Right forelimb (tissue), 1 donor: ENCODE measurements at places on chromosomes 3 and 15.

GRCh38 chr15:75666823-75667501 is 19.2 kb downstream of the SNX33 start:
- DNase-seq = peak; percentile 77

DNA sequence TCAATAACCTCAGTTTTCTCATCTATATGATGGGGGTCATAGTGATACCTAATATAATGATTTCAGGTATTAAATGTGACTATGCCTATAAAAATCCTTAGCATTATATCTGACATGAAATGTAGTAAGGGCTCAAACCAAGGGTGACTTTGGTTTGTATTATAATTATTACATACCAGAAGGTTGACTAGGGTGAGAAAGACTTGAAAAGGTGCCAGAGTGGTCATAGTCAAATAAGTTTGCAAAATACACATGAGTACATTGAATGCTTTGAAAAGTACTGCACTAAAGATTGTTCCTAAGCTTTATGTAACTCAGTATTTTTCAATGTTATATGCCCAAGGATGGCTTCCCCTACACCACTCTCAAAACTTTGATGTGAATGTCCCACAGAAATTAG is 297.2 kb downstream of the ARPP21 start:
- DNase-seq = no peak

- DNase-seq = no peak
Observed at GRCh38 chr3:136255672-136256406, 5.7 kb downstream of the PCCB start.

DNA sequence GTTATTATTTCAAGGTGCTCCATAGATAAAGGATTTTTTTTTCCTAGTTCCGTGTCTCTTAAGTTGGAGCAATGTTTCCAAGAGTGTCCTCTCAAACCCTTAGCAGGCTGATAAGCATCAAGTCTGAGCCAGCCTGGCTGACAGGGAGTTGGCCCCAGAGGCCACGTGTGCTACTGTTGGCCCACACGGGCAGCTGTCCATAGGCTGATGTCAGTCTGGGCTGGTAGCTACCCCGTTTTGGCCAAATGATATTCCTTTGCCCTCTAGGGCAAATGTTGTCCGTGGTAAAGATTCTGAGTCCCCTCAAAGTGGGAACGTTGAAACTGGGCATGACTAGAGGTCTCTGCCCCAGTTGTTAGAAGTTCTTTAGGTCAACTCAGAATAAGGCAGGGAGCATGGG is 99.4 kb downstream of the FLNB start:
- no peak for DNase-seq

DNA sequence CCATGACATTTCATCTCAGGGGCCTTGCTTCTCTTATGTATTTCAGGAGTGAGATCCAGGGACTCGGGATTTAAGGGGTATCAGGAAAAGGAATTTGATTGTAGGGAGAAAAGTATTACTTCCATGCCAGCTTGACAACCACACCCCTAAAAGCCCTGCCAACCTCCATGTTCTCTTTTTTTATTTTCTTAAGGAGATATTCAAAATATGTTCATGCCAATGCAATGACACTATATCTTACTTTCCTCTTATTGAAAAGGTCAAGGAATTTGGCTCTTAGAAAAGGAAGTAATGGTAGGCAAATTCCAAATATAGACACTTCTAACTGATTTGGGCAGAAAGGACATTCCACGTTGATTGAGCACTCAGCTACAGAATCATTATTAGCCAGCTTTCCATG is 407.5 kb upstream of the NECTIN3 start:
- DNase-seq = no peak

- no peak for DNase-seq
Observed at GRCh38 chr3:181488536-181488935, 223.2 kb upstream of the SOX2 start.

- no peak for DNase-seq
Observed at GRCh38 chr15:57866149-57866736, 159.7 kb downstream of the POLR2M start.

DNA sequence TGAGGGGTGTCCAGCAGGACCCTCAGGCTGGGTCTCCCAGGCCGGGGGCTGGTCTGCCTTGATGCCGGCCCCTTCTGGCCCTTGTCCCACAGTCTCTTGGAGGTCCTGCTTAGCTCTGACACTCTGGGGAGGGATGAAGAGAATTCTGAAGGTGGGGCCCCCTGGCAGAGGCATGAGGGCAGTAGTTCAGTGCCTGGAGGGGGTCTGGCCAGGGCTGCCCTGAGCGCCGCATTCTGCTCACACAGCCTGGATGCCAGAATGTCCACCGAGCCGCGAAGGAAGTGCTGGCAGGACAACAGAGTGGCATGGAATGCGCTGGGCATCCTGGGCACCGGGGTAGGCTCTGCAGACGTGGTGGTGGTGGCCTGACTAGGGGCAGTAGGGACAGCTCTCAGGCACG is 55.5 kb downstream of the SMAD6 start:
- no peak for DNase-seq

DNA sequence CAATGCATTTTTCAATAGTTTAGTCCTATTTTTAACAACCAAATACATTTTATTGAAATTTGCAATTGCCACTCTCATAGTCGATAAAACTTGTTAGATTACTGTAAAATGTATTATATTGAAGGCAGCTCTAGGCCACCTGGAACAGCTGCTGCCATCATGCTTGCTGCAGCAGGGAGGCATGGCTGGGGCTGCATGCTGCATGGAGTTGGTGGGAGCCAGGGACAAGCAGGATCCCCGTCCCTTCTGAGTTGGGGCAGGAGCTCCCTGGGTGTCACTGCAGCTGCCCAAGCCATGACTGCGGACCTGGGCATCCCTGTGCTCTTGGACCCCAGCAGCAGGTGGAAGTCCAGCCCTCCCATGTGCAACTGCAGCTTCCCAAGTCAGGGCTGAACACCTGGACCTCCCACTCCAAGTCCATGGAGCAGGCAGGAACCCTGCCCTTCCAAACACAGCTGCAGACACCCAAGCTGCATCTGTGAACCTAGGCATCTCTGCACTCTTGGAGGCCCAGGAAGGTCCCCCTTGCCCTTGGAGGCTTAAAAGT is 742.0 kb downstream of the ZBBX start:
- DNase-seq = no peak

DNA sequence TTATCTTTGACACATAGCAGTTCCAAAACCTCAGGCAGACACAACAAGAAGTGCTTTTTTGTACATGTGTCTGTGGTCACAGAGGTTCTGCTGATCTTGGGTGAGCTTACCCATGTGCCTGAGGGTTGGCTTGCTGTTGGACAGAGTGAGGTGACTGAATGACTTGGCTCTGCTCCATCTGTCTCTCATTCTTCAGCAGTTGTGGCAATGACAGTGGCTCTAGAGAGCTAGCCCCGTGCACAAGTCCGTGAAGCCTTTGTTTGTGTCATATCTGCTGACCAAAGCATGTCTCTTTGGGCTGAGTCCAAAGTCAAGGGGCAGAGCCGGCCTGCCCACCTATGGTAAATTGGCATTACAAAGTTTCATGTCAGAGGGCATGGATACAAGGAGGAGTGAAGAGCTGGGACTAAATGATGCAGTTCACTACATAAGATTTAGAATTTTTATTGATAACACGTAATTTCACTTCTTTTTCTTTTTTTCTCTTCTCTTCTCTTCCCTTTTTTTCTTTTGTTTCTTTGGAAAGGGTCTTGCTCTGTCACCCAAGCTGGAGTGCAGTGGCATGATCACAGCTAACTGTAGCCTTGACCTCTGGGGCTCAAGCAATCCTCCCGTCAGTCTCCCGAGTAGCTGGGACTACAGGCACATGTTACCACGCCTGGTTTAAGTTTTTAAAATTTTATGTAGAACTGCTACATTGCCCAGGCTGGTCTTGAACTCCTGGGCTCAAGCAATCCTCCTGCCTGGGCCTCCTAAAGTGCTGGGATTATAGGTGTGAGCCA is 77.9 kb downstream of the ITPR1 start:
- no peak for DNase-seq
